ENCODE measurements at places on chromosomes 3 and 15. TPM values are rescaled to one million over a fixed set of nuclear protein-coding genes. Genes with fewer than 3 reads are reported as not detected.

ACKR2 gene
- total RNA-seq, result 0.41 TPM

HEG1 gene
- total RNA-seq, result 256 TPM

GOLGA8O gene
- 0.09 TPM for total RNA-seq

TMIE gene
- total RNA-seq, result not detected

TMEM212 gene
- not detected for total RNA-seq

MUC20 gene
- total RNA-seq, result 4.5 TPM

TMEM158 gene
- 19.3 TPM for total RNA-seq

PFKFB4 gene
- total RNA-seq, result 6.1 TPM

GOLGA8G gene
- total RNA-seq, result not detected

LINGO1 gene
- not detected for total RNA-seq

XYLB gene
- 4.9 TPM for total RNA-seq

CCR1 gene
- total RNA-seq, result 0.90 TPM

Measured in fibroblast of the aortic adventitia (primary cell).